ENCODE measurements at places on chromosomes 2 and 18.

GRCh38 chr2:153106802-153107477, 371.6 kb downstream of the RPRM start:
- DNase-seq: no peak

DNA sequence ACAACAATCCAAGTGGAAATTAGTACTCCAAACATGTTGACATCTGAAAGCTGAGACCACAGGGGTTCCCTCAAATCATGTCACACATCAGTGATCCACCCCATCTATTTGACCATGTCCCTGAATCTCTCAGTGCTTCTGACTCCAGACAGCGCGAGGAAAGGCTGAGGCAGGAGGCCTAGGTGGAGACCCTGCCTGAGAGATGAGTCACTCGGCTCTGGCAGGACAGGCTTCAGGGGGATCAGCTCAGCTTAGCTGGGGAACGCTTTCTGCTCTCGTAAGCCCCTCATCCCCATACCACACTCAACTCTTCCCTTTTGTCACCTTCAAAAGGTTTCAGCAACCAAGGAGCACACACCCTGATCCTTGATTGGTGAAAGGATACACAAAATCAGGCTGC, 5.8 kb upstream of the FAM228A start:
- DNase-seq: no peak

GRCh38 chr2:189076120-189076519, 101.9 kb downstream of the COL3A1 start:
- DNase-seq: no peak

DNA sequence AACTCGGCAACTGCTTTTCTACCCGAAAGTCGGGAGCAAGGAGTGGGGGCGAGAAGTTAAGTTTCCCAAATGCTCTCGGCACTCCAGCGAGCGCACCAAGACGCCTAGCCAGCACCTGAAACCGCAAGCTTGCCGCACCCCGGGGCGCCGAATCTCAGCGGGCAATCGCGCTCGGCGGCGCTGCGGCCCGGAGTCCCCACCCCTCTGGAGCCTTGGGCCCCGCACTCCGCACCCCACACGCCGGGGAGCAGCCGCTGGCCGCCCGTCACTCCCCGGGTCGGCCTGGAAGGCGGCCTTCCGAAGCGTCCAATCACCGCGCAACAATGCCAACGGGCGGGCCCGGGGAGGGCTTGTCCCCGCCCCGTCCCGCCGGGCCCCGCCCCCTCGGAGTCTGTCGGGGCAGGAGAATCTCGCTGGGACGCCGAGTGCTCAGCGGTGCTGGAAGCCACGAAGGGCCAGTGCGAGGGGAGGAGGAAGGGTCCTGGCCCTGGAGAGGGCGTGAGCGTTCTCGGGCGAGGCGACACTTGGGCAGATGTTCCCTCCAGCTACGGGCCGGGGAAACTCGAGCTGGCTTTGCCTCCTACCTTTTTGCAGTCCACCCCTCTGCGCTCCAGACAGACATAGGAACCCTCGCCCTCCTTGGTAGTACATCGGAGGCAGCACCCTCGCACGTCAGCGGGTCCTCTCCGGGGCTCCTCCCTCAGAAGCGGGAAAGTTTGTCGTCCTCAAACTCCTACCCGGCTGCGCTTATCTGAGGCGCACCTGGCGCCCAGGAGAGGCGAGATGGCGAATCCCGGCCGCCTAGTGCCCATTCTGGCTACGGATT, 1.1 kb upstream of the ZBTB7C start:
- peak; percentile 88 for DNase-seq

DNA sequence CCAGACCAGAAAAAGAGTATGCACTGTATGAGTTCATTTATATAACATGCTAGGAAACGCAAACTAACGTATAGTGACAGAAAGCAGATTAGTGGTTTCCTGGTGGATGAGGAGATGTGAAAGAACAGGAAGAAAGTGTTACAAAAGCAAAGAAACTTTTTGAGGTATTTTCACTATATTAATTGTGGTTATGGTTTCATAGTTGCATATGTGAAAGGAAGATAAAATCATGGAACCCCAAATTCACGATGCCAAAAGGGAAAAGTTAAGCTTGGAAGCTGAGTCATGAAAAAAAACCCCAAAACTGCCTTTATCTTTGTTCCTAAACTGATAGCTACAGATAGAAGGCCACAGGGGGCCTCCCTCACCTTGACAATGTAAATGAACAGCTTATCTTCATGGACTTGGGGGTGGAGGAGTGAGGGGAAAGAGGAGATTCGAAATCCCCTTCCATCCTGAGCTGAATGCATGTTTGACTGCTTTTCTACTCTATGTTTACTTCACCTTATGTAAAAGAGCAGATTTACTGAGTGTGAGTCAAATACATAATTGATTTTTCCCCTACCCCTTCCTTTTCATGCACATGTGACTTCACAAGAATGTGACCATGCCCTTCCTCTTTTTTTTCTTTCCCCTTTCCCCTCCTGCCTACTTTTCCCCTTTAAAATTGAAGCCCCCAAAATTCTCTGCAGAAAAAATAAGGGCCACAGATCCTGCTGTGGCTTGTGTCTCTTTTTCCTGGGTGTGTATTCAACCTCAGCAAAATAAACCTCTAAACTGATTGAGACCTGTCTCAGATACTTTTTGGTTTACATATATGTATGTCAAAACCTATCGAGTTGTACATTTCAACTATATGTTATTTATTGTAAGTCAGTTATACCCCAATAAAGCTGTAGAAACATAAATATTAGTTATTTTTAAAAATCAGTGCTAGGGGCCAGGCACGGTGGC, 100.1 kb upstream of the TLK1 start:
- no peak for DNase-seq

- DNase-seq: no peak
These were observed 71.2 kb upstream of the CREB1 start for GRCh38 chr2:207458582-207458981.

- DNase-seq: no peak
These were observed 153.5 kb downstream of the PRPF40A start for GRCh38 chr2:152563764-152564163.

- DNase-seq: no peak
These were observed 154.0 kb downstream of the WDPCP start for GRCh38 chr2:63434024-63435001.

DNA sequence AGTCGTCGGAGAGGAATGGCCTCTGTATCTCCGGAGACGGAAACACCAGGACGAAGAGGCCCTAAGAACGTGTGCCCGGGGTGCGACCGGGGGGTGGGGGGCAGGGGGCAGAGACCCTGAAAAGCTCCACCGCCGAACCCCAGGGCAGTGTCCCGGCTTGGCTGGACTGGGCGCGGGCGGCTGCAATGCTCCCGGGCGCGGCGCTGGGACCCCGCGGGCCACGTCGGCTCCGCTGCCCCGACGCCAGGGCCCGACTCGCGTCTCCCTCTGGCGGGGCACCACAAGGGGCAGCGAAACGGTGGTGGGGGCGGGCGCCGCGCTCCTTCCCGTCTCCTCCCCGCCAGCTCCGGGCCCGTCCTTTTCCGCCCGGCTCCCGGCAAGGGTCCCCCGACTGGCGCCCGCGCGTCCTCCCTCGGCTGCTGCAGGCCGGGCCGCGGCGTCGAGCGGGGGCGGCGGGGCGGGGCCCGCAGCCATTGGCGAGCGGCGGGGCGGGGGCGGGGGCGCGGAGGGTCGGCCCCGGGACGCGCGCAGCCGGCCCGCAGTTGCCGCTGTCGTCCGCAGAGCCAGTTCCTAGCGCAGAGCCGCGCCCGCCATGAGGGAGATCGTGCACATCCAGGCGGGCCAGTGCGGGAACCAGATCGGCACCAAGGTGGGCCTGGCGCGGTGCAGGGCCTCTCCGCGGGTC, at the start of gene TUBB6:
TUBB6 (plus strand) TSS at position 541 of the 685 bp plus-strand sequence; CDS start at position 593, 52 bp downstream.
- DNase-seq: no peak

DNA sequence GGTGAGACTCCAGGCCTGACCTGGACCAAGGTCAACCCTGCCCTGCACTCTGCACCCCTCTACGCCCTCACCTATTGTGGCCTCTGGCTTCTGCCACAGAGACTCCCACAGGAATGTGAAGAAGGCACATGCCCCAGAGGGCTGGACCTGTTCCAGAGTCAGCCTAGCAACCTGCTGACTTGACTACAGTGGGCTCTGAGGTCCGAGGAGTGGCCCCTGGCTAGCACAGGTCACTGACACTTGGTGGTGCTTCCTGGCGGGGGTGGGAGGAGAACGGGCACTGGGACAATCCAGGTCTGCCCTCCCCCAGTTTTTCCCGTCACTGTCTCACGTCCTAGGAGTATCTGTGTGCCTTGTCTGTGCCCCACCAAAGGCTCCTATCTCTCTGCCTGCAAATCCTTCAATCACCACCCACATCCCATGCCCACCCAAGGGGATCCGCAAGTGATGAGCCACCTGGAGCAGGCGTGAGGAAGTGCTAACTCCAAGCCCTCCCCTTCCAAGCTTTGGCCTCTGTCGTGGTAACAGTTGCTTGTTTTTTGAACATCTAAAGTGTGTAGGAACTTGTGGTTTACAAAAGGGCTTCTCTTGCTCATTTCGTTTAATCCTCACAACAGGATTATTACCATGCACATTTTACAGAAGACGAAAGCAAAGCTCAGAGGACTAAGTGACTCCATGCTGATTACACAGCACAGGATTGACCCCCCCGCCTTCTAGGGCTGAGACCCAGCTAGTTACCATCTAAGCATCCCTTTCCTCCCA, 86.2 kb downstream of the MCFD2 start:
- DNase-seq: no peak

DNA sequence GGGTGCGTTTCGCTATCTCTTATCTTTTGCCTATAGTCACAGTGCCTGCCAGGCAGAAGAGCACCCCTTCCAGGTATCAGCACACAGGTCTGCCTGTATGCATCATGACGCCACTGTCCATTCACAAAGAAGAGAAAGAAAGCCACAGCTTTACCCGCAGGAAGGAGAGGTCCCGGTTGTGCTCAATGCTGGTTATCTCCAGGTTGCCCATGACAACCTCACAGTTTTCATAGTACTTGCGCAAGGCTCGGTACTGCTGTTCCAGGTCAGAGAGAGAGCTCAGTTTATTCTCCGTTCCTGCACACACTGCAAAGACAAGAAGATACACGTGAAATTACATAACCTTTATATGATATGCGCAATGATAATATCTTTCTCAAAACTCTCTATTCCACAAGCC, 414.0 kb downstream of the ERBB4 start:
- DNase-seq: no peak

DNA sequence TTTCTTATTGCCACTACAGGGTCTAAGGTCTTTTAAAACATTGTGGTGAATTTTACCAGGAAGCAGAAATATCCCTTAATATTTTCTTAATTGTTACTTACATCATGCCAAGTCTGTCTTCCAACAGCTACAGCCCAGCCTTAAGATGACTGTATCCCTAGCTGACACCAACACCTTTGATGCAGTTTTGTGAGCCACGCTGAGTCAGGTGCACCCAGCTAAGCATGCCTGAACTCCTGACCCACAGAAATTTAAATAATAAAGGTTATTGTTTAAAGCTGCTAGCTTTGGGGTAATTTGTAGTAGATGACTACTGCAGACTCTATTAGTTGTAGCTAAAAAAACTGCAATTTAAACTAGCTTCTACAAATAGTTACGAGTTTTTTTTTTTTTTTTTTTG, 1757.9 kb upstream of the LRRTM1 start:
- DNase-seq: no peak

Data from hypothalamus (tissue), 51 donors.